ENCODE measurements at places on chromosomes 5 and 9.

GRCh38 chr9:92525306-92525705 is 10.5 kb downstream of the ECM2 start:
- DNase-seq, result no peak

GRCh38 chr5:96687080-96687479 is 24.9 kb downstream of the CAST start:
- no peak for DNase-seq

DNA sequence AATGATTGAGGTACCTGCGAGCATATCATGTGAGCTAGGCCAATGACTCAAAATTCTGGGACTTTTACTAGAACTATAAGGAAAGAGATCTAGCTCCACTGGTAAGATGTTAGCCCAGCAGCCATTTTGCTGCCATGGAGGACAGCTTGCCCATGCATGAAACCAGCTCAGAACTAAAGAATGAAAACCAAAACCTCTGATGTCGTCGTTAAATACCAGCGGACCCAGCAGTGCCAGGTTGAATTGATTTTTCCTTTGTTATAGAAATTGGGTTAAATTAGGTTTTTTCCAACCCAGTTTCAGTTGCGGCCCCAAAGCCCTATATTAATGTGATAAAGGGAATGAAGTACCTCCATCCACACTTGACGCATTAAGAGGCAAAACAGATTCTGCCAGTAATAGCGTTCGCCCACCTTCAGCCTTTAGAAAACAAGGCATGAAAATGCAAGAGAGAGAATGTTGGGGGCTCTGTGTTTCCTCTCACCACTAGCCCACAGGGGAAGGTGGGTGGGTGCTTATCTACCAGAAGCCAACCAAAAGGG is 5.5 kb upstream of the ITK start:
- no peak for DNase-seq

DNA sequence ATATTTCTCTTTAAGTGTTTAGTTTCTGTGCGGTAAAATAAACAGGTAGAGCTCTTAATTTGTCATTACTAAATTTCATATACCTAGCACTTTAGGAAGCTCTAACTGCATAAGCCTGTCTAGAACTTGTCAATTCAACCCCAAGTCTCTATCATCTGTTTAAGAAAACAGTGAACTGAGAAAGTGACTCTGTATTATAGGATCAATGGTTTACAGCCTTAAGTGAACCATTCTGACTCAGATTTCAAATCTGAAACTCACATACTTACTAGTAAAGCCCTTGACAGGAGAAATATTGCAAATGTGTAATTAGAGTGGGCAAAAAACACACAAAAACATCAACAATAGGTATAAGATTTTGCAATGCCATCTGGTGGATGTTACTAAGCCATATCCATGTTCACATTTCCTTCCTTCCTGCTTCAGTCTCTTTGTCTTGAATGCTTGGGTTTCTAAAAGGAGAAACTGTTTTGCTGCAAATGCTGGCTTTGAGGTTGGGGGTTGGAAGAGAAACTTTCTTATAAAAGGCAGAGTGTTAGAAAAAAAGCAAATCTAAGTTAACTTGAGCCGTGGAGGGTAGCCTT is 101.8 kb downstream of the DOCK8 start:
- DNase-seq, result no peak

DNA sequence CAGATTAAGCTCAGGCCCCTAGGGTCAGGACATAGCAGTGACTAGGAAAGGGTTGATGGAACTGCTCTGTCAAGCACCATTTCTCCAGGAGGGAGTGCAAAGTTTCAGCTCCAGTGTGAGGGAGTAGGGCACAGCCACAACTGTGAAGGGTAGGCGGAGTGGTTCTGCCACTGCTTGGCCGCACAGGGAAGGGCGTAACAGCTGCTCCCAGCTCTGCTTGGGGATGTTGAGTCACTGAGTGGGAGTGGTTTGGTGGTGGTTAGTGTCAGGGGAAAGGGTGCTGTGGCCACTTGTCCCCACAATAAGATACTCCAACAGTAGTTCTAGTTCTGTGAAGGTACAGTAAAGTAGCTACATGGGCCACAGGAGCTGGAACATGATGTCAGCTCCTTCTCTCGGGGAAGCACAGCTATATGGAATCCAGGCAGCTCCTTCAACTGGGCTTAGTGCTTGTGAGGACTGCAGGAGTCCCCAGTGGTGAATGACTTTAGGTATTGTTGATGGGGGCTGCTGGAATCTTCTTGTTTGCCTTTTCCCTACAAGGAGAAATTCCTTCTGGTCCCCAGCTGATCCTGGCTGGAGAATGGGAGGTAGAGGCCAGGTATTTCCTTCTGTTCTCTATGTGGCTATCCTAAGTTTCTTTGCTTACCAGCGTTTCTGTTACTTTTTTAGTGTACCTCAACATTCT is 314.5 kb downstream of the SPATA31D1 start:
- no peak for DNase-seq

- no peak for DNase-seq
Observed at GRCh38 chr5:155103146-155103545, 89.6 kb downstream of the KIF4B start.

DNA sequence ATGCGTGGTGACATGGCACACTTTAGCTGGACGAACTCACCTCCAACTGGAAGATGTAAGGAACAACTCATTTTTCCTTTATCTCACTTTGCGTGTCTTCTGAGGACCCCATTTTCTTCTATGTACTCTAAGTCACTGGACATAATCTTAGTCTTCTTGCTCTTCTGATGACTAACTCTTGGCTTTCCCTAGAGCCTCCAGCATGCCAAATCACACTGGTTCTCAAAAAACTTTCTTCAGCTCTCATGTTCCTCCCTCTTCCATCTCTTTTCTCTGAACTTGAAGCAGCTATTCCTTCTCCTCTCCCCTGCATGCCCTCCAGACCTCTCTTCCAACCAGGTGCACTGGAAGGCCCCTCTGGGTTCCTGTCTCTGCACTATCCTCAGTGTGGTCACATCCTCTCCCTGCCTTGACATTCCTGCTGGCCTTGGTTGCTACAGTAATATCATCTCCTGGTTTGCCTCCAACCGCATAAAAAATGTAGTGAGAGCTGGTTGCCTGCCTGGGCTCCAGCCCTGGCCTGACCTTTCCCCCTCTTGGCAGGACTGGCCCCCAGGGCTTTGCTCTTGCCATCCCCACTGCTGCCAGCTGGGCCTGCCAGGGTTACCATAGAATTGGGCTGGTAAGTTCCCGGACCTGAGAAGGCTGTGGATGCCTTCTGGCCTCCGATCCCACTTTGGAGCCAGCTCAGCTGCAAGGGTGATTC is 44.8 kb upstream of the BNC2 start:
- no peak for DNase-seq

DNA sequence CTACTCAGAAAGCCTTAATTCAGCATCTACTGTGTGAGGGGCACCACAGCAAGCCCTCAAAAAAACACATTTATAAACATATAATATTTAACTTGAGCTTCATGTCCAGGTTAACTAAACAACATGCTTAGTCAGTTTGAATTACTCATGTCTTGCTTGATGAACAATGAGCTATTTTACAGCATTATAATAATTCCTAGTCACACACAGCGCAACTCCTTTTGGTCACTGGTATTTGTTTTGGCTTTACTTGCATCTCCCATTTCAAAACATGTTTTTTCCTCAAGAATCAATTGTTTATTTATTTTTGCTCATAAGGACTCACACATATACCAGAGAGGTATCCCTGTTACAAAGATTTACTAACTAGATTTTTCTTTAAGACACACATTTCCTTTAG is 616.7 kb upstream of the DAB2 start:
- no peak for DNase-seq

DNA sequence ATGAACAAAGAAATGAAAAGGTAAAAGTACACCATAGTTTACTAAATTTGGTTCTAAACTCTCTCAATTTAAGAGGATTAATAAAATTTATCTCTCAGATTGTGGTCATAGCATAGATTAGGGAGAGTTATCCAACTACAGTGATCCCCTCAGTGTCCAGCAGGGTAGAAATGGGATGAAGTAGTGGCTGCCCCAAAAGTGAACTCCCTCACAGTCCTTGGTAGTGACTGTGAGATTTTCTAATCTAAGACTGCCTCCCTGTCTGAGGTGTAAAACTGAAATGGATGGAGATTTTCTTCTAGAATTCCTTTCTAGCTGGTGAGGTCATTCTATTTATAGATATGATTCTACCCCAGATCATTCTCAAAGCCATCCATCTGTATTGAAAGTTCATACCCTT is 455.5 kb downstream of the ACTL7B start:
- no peak for DNase-seq

Data from stimulated activated naive CD4-positive, alpha-beta T cell (primary cell).